GM19239 (cell line): ENCODE measurements at places on chromosomes 4 and X.

- peak; percentile 81 for DNase-seq
Measured at GRCh38 chr4:82739287-82740190, 59.1 kb downstream of the SCD5 start.

GRCh38 chrX:109704563-109704962 is 28.5 kb downstream of the ACSL4 start:
- DNase-seq: no peak

DNA sequence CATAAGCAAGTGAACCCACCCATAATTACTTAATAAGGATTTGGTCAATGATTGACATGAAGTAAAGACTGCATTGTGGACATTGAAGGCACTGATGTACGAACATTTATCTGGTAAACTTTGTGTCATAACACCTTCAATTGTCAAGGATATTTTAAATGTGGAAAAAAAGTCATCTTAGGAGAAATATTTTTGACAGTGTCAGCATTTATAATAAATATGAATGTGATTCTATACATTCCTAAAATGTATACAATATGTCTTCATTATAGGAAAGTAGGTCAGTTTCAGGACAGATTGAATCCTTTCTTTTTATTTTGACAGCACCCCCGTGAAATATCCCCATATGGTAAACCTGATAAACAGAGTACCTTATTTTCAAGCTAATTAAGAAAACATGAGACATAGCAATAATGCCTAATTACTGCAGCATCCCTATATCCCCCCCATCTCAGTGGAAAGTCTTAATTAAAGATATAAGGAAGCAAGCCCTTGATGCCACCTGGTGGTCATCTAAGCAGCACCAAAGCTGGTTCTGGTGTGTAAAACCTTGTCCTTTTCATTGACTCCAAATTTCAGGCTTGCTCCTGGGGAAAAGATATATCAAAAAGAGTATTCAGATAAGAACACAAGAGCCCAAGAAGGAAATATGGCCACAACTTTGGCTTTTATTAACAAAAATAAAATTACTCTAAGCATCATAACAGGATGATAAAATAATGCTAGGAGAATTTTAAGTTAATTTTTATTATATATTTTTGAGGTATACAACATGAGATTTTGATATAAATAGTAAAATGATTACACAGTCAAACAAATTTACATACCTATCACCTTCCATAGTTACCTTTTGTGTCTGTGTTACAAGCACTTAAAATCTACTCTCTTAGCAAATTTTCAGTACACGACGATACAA is 379.7 kb downstream of the TLL1 start:
- DNase-seq: no peak

DNA sequence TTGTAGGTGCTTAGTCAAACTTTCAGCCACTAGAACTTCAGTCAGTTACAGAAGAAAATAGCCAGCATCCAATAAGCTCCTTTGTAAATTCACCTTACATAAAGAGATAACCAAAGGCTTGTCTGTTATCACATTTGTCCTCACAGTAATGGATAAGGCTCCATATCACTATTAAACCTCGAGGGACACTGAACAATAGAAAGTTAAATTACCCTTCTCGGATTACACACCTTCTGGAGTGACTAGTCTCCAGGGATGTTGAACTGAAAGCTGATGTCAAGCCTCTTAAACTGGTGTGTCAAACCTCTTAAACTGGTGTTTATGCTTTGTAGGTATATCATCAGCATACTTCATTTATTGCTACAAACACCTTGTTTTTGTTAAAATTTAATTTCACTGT is 639.0 kb downstream of the CENPC start:
- no peak for DNase-seq

- DNase-seq: no peak
Measured at GRCh38 chrX:87961471-87961870, 443.9 kb downstream of the KLHL4 start.

- DNase-seq: no peak
Measured at GRCh38 chrX:15475486-15475885, 17.6 kb downstream of the PIR start.

DNA sequence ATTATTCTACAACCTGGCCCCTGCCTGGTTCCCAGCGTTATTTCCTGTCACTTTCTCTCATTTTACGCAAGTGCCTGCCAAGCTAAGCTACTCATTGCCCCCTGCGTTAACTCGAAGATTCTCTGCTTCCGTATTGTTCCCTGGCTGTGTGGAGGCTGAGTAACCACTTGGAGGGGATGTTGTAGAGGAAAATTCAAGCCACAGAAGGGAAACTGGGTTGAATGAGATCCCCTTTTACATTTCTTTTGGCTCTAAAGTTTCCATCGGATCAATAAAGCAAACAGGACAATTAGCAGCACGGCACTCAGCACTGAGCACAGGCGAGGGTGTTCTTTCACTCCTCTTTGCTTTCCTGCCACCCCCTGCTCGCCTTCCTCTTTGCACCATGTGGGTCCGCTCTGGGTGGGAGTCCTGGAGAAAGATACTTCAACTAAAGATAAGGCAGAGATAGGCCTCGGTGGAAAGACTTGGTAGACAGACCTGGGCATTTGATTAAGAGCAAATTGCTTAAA is 4.2 kb upstream of the TMSB4X start:
- DNase-seq: no peak

GRCh38 chrX:32673193-32673592 is 538.2 kb downstream of the DMD start:
- no peak for DNase-seq

DNA sequence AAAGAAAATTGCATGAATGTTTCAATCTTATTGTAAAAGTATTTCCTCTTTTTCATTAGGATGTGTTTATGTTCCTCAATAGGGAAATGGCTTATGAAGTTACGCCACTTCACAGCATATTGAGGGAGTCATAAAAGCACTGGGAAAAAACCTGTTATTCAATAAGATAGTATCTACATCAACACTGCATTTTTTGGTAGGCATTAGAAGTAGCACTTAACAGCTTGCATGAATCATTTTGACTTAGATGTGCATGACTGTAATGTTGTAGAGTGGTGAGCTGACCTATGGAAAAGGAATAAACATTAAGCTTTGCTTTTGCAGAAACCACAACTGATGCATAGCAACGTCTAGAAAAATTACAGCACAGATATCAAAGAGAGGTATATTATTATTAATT is 111.2 kb upstream of the GRXCR1 start:
- no peak for DNase-seq

GRCh38 chrX:129034196-129034595 is 489.1 kb downstream of the SMARCA1 start:
- DNase-seq: no peak

DNA sequence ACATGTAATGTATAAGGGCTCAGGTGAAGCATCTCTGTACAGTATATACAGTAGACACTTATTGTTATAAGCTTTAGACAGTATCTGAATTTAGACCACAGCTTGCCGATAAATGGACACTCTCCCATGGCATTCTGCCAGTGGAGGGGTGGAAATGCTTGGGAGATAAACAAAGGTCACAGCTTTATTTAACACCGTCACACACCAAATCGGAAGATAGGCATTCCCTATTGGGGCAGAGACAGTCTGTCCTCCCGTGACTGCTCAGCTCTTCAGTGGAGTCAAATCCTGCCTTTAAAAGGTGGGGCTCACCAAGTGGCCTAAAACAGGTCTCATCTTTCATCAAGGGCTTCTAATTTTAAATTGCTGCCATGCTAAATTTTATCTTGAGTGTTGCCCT is 178.8 kb downstream of the CAMK2D start:
- no peak for DNase-seq

DNA sequence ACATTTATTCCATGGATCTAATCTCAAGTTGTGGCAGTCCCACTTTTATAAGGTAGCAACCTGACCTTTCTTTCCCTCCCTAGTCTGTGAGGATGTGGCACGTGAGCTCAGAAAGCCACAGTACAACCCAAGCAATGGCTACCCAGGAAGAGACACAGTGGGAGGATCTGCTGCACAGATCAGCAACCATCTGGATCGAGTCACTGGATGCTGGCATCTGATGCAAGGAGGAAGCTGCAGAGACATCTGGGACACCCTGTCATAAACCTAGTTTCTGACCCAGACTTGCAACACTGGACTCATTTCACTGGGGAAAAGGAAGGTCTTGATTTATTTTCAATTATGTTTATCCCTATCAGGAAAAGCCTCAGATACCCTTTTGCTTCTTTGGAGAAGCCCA is 327.1 kb downstream of the PAPSS1 start:
- DNase-seq: no peak

GRCh38 chr4:177301126-177301639 is 8.5 kb upstream of the NEIL3 start:
- DNase-seq: no peak

DNA sequence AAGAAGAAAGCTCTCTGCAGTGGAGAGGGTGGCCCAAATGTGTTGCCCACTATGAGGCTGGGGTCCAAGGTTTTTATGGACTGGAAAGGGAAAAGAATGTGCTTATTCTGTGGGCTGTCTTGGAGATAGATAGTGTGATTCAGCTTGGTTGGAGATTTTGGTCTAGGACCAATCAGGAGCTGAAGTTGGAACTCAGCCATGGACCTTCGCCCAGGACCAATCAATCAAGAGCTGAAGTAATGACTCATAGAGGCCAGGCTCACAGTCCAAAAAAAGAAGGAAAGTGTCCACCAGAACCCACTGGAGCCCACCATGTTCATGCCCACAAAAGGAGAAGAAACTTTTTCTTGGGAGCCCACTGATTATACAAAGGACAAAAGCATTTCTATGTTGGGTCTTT is 369.5 kb downstream of the UBE2NL start:
- no peak for DNase-seq

DNA sequence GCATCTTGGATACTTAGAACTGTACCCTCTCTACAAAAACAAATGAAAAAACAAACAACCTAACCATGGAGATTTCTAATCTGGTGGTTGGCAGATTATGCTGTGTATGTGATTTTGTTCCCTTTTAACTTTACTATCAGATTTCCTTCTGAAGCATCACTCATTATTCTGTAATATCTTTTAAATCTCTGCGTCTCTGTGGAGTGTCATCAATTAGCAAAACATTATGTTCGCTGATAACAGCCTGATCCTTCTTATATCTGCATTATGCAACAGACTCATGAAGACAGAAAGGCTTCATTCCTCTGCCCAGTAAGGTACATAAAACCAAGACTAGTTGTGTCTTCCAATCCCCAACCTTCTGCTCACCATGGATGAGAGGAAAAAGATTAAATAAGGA is 110.3 kb upstream of the PDE5A start:
- DNase-seq: no peak

DNA sequence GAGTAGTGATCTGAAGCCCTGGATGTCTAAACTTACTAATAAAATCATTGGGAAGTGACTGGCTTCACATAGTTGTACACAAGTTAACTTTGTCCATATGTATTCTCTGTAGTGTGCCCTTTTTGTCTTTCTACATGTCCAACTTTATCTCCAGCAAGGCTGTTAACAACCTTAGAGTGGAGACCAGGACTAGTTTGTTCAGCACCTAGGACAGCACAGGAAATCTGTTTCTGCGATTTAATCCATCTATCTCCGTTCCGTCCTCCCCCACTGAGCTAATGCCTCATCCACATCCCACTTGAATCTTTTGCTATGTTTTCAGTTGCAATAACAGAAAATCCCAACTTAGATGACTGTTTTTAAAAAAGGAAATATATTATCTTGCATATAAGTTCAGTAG is 3.4 kb upstream of the ARR3 start:
- no peak for DNase-seq

DNA sequence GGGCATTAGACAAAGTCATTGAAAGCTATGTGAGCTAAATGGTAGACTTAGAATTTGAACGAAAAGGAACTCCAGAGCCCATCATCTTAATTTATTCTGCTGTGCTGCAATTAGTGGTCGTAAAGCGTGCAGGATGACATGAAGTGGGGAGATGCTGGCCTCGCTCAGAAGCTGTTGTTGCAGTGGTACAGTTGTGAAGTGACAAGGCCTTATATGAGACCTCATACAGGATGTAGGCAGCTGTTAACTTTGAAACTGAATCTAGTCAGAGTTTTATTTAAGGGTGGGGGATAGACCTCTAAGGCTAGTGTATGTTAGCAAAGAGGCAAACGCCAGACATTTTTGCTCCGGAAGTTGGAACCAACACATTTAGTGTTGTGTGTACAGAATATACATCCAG is 13.4 kb downstream of the KLF3 start:
- no peak for DNase-seq

DNA sequence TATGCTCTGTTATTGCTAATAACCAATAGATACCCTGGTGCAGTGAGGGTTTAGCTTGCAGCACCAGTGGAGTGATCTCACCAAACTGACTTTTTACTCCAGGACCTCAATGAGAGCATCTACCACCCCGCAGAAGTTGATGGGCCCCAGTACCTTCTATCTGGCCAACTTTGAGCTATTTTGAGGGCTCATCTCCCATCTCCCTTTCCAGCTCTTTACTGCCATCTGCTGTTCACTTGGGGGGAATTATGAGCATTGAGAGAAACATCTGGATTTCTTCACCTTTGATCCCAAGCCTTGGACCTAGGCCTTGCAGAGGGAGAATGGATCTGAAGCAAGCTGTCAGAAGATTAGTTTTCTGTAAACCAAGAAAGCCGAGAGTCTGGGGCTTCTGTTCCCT is 143.6 kb downstream of the TMEM164 start:
- peak; percentile 13 for DNase-seq

DNA sequence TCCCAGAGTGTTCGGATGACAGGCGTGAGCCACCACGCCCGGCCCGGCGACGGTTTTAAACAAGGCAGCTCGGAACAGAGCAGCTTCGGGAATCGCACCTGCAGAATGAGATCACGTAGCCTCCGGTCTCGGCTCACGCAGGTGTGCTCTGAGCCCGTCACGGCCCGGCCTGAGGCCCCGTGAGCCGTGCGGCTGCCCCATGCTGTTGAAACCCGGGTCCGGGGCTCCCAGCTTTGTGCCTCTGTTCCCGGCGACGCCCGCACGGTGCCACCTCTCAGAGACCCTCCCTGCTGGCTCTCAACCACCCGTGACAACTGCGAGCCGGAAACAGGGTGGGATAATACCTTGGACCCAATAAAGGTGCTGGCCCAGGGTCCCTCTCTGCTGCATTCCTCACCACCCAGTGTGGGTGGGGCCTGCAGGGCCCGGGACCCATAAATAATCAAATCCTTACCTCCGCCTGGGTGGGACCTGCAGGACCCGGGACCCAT is 13.4 kb upstream of the PLCXD1 start:
- no peak for DNase-seq

- no peak for DNase-seq
Measured at GRCh38 chrX:31217084-31217483, 145.2 kb upstream of the FTHL17 start.

GRCh38 chr4:74632634-74633033 is 161.7 kb downstream of the BTC start:
- DNase-seq: no peak

- no peak for DNase-seq
Measured at GRCh38 chr4:1035510-1035909, 24.1 kb downstream of the FGFRL1 start.

GRCh38 chr4:14196131-14196530 is 568.6 kb upstream of the BOD1L1 start:
- DNase-seq: no peak

DNA sequence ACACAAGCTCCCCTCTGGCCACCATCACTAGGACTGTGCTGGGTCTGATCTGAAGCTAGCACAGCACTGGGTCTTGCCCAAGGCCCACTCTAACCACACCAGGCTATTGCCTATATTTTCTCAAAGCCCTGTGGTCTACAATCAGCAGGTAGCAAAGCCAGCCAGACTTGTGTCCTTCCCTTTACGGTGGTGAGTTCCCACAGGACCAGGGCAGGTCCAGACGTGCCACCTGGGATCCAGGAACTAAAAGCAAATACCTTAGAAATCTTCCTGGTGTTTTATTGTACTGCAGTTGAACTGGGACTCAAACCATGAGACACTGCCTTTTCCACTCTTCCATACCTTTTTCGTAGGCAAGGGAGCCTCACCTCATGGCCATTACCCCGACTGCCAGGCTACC is 9.0 kb upstream of the MAGEC2 start:
- no peak for DNase-seq

- DNase-seq: no peak
Measured at GRCh38 chr4:79225360-79225759, 100.5 kb downstream of the NAA11 start.
